CD8-positive, alpha-beta memory T cell (primary cell): ENCODE measurements at places on chromosomes 4 and X.

DNA sequence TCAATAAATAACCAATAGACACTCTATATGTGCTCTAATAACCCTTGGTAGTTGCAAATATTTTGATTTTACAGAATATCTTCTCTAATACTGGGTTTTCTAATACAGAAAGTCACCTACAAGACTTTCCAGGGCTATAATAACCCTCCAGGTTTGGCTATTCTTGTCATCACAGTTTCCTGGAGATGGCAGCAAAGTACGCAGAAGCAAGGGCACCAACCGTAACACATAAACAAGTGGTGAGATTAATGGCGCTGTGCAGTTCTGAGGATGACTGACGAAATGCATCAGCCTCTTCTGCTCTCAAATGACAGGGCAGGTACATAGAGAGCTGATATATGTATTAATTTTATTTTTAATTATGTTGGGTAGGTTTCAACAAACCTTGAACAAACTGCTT is 122.4 kb downstream of the C4orf33 start:
- no peak for DNase-seq

DNA sequence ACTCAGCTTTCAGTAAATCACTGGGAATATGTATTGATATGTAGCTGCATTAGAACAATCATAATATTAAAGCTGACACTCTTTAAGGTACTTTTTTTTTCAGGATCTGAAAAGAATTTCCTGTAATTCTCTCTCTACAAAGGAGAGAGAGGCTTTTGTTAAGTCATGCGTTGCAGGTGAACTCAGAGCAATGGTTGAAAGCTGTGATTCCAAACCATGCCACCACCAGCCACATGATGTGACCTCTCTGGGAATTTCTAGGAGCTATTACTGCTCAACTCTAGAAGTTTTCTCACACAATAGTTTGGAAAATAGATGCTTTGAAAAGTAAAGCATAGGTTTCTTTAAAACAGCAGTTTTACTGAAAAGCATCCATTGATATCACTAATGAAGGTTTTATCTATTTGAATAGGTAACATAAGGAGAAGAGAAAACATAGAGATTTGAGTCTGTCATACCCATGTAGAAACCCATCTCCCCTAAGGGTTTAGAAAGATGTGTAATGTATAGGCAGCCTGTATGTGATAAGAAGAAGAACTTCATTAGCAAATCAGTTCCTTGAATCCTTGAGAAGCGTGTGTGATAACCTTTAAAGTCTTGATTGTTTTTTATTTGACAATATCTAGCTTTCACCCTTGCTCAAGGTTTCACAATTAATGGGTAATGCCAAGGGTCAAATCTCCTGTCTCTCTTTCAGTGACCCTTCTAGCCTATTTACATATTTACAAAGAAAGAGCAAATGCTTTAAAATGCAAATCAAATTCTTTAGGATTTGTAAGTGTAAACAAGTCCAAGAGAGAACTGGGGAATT is 161.0 kb upstream of the ANKRD50 start:
- no peak for DNase-seq

DNA sequence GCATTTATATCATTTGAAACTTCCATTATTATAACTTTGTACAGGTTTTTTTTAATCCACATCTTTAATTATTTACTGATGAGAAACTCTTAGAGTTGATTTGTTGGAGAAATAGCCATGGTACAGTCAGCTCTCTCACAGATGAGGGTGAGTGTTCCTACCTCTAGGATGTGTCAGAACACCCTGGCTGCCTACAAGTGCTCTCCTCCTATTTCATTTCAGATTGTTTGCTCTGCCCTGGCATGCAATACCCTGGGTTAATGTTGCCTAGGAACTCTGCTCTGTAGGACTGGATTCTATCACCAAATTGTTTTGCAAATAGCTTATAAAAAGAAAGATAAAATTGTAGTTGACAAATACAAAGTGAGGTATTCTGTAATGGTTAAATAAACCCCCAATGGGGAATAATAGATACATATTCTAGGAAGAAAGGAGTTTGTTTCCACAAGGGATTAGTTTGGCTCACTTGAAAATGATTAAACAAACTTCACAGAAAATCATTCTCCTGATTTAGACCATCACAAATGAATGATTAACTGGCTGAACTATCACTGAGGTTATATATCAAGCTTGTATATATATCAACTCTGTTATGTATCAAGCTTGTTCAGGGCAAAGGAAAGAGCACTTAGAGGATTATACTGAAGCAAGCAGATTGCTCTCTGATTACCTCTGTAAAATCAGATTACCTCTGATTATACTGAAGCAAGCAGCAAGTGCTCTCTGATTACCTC is 150.0 kb downstream of the PDE5A start:
- no peak for DNase-seq

DNA sequence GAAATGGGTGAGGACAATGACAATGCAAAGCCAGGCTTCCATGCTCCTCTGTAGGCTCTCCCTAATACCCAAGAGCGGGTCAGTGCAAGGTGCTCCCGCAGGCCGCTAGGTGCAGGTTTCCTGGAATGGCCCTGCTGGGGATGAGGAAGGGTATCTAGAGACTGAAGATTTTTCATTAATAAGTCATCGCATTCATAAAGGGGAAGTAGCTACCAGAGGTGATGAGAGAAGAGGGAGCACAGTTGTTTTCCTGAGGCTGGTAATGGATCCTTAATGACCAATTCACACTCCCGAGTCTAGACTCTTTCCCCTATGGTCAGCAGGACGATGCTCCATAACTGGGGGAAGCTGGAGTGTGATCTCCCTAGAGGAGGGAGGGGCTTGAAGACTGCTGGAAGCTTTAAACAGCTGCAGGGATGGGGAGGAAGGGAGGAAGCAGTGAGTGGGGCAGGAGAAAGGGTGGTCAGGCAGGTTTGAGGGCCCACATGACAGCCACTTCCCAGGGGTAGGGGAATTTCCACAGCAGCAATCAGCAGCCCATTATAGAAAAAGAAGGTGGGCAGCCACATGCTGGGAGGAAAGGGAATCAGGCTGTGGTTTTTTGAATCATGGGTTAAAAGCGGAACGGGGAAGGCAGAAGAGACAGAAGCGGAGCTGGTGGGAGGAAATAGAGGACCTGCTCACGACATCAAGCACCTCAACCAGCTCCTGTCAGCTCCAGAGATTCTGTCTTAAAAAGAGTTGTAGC is 10.2 kb upstream of the ATP6AP2 start:
- no peak for DNase-seq

GRCh38 chrX:6954836-6955235 is 192.7 kb upstream of the STS start:
- no peak for DNase-seq

GRCh38 chrX:41604766-41605543 is 83.8 kb upstream of the GPR34 start:
- DNase-seq = no peak

DNA sequence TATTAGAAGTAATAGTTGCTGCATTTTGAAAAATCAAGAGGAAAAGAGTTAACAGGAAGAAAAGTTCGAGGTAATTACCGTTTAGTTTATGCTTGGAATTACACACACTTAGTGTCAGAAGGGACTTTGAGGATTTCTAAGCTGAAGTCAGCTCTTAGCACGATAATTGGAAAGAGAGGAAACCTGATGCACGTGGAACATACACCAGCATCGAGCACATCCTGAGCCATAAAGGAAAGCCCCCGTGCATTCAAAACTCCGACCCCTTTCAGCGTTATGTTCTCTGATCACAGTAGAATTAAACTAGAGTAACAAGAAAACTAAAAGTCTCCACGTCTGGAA is 400 bp upstream of the PAQR3 start:
- no peak for DNase-seq

- no peak for DNase-seq
These were observed 33.7 kb downstream of the SH3RF1 start for GRCh38 chr4:169236873-169237626.

- no peak for DNase-seq
These were observed 1.8 kb downstream of the UBQLN2 start for GRCh38 chrX:56564921-56565840.

DNA sequence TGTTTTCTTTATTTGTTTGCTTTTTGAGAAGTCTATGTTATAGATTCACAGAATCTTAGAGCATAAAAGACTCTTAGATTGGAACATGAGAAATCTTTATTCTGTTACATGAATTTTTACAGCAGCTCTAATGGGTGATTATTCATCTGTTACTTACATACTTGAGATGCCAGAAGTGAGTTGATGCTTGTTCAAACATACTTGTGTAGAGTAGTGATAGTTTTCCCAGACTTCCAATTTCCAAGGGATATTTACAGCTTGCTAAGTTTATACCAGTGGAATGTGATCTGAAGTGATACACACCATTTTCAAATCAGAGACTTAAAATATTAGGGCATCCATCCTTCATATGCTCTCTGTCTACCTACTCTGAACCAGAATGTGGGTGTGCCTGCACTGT is 252.9 kb upstream of the SMIM31 start:
- no peak for DNase-seq

DNA sequence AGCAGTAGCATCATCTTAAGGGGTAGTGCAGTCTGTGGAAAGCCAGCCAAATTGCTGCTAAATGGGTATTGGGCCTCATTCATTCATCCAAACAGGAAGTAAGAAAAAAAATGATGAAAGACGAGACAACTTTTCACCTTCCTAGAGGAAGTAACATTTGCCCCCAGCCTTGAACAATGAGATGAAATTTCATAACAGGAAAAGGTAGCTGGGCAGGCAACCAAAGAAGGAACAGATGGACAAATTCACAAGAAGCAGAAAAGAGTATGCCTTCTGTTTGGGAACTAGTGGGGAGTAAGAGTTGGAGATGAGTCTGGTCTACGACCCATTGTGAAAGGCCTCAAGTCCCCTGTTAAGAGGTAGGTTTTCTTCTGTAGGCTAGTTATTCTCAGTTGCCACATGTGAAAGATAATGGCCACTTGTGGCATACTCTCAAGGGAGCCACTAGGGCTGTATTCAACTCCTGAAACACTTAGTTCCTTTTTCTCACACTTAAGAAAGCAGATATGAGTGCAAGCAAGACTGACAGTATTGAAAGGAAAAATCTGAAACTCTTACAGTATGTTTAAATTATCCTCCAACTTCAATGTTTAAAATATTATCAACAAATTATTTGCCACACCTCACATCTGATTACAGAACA is 190.4 kb downstream of the AR start:
- no peak for DNase-seq
